ENCODE measurements at places on chromosomes 4 and X. TPM values are rescaled to one million over a fixed set of nuclear protein-coding genes. Genes with fewer than 3 reads are reported as not detected.
A peak's percentile ranks its signal among the peaks of the same experiment; 100 is the strongest.

DNA sequence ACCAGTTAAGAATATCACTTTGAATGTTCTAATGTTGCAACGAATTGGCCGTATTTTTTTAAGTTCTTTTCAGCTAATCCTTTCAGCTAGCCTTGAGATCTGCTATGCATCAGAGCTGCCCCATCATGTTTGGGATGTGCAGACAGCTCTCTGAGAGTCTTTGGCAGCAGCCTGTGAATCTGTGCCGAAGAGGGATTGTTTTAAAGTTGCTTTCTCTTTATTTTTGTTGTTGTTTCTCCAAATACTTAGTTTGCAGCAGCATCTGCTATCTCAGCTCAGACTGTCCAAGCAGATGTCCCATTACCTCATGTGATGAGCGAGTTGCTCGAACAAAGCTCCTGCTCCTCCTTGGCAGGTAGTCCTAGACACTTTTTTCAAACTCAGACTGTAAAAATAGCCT is 1002.5 kb upstream of the INTU start:
- no peak overlapping the region for H3K27ac ChIP-seq
- no peak for DNase-seq
- no peak overlapping the region for H3K4me3 ChIP-seq
- no peaks in the 10 kb centered on the region for H3K36me3 ChIP-seq

DNA sequence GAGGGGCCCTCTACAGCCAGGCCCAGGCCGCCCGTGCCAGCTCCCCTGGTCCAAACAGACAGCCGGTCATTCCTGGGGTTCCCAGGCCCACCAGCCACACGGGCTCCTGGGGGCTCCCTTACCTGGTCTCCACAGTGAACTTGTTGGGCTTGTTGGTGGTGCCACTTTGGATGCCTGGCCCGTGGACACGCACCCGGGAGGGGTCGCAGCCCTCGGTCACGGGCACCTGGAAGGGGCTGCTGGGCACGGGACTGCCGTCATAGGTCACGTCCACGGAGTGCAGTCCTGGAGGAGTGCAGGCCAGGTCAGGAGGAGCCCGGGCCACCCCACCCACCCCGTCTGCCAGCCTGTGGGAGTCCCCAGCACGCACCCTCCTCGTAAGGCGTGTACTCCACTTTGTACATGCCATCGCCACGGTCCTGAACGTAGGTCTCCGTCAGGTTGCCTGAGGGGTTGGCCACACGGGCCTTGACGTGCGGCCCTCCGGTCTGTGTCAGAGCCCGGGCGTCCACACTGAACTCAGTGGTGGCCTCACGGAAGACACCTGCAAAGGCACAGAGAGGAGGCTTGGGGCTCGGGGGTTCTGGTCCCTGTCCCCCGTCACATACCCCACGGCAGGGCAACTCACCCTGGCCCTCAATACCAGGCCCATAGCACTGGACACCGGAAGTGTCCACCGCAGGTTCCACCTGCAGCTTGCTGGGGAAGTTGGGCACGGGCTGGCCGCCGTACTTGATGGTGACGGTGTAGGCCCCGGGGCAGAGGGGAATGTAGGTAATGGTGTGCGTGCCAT is 14.9 kb downstream of the FLNA start:
- peaks cover 7% of the 10 kb centered on the region for H3K36me3 ChIP-seq
- DNase-seq = no peak
- no peak overlapping the region for H3K4me3 ChIP-seq
- no peak overlapping the region for H3K27ac ChIP-seq
- peaks cover 3% of the 10 kb centered on the region for H3K4me1 ChIP-seq
- no peaks in the 10 kb centered on the region for H3K27me3 ChIP-seq

- H3K27ac ChIP-seq = no peak overlapping the region
- H3K36me3 ChIP-seq = no peaks in the 10 kb centered on the region
- no peaks in the 10 kb centered on the region for H3K4me1 ChIP-seq
These were observed 219.0 kb upstream of the GIMD1 start for GRCh38 chr4:106587558-106587957.

DNA sequence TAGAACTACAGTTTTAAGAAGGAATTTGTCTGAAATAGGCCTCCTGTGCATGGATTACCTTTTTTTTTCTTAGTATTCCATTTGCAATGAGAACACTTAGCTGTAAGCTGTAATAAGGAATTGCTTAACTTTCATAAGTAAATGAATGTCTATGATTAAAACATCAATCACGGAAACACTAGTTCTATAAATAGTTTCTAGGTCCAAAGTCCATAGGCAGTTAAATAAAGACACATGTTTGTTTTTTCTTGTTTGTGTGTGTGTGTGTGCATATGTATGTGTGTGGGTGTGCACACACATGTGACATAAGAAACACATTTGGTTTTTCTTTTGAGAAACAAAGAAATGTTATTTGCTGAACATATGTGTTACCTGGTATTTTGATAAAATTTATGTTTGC is 11.2 kb downstream of the GPRIN3 start:
- no peak overlapping the region for H3K4me3 ChIP-seq
- H3K36me3 ChIP-seq = peaks cover 22% of the 10 kb centered on the region
- no peaks in the 10 kb centered on the region for H3K27me3 ChIP-seq
- H3K4me1 ChIP-seq = peaks cover 70% of the 10 kb centered on the region
- H3K27ac ChIP-seq = peak overlapping the region; percentile 76

GRCh38 chr4:165464376-165464775 is 85.6 kb downstream of the CPE start:
- H3K4me3 ChIP-seq = no peak overlapping the region
- H3K27me3 ChIP-seq = peaks cover 9% of the 10 kb centered on the region
- no peak for DNase-seq
- H3K4me1 ChIP-seq = no peaks in the 10 kb centered on the region
- no peaks in the 10 kb centered on the region for H3K36me3 ChIP-seq
- no peak overlapping the region for H3K27ac ChIP-seq

- DNase-seq = no peak
- no peak overlapping the region for H3K27ac ChIP-seq
- no peak overlapping the region for H3K4me3 ChIP-seq
- no peaks in the 10 kb centered on the region for H3K27me3 ChIP-seq
These were observed 78.4 kb downstream of the ITM2A start for GRCh38 chrX:79288733-79289132.

DNA sequence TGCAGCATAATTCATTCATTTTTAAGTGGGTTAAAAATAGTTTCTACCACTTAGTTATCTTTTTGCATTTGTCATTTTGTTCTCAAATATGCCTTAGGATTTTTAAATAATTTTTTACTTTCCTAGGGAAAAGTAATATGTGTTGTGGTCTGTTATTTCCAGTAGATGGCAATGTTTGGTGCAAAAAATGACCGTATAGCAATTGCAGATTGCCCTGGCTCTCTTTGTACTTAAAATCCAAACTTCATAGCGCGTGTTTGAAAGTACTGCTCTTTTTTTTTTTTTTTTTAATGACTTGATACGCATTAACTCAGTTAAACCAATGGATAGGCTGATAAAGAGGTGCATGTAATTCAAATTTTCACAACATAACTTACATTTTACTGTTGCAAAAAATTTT is 74.4 kb upstream of the RBMX start:
- H3K36me3 ChIP-seq = no peaks in the 10 kb centered on the region
- no peak for DNase-seq
- H3K27ac ChIP-seq = no peak overlapping the region
- no peaks in the 10 kb centered on the region for H3K27me3 ChIP-seq

DNA sequence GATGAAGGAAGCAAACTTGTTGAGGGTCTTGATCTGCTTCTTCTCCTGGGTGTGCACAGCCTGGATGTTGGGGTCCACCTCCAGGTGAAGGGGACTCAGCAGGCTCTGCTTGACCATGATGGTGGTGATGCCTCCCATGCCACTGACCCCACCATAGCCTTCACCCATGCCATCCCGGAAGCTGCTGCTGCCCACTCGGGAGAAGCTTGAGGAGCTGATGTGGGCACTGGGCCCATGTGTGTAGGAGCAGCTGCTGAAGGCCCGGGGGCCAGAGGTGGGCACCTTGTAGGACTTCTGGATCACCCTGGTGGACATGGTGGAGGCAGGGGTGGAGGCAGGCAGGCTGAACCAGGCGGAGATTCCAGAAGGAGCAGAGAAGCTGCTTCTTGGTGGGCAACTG is 432.7 kb upstream of the DIPK2B start:
- H3K4me1 ChIP-seq = no peaks in the 10 kb centered on the region
- peaks cover 2% of the 10 kb centered on the region for H3K36me3 ChIP-seq
- no peak overlapping the region for H3K27ac ChIP-seq
- DNase-seq = no peak
- peaks cover 9% of the 10 kb centered on the region for H3K27me3 ChIP-seq
- no peak overlapping the region for H3K4me3 ChIP-seq

- H3K4me1 ChIP-seq = peaks cover 42% of the 10 kb centered on the region
- peak; percentile 86 for DNase-seq
- H3K4me3 ChIP-seq = peak within 1 kb of the TSS; percentile 97
- no peaks in the 10 kb centered on the region for H3K27me3 ChIP-seq
These were observed at the start of gene TMSB4X for GRCh38 chrX:12974796-12975669. TSS of gene TMSB4X (plus strand) at chrX:12975110.

- H3K27me3 ChIP-seq = no peaks in the 10 kb centered on the region
- H3K4me1 ChIP-seq = no peaks in the 10 kb centered on the region
- no peak overlapping the region for H3K27ac ChIP-seq
- H3K36me3 ChIP-seq = no peaks in the 10 kb centered on the region
- no peak overlapping the region for H3K4me3 ChIP-seq
These were observed 224.0 kb upstream of the BMP3 start for GRCh38 chr4:80806472-80806871.

GRCh38 chrX:1468250-1468772 is 15.6 kb upstream of the ASMTL start:
- peaks cover 40% of the 10 kb centered on the region for H3K36me3 ChIP-seq
- peak; percentile 64 for DNase-seq
- H3K27ac ChIP-seq = peak overlapping the region; percentile 94
- H3K4me3 ChIP-seq = peak overlapping the region; percentile 59
- no peaks in the 10 kb centered on the region for H3K27me3 ChIP-seq
- H3K4me1 ChIP-seq = peaks cover 67% of the 10 kb centered on the region

DNA sequence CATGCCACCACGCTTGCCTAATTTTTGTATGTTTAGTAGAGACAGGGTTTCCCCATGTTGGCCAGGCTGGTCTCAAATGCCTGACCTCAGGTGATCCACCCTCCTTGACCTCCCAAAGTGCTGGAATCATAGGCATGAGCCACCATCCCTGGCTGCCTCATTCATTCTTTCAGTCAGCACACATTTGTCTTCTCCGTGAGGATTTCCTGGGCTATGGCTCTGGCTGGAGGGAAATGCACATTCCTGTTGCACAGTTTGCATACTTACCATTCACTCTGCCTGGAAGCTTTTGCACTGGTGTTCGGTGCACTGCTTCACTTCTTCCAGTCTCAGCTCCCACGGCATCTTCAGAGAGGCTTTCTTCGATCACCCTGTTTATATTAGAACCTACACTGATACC is 267.8 kb downstream of the STIM2 start:
- H3K27ac ChIP-seq = no peak overlapping the region
- no peaks in the 10 kb centered on the region for H3K27me3 ChIP-seq
- no peaks in the 10 kb centered on the region for H3K36me3 ChIP-seq
- no peak for DNase-seq

GRCh38 chr4:105965183-105965800 is 70.0 kb downstream of the NPNT start:
- DNase-seq = no peak
- no peaks in the 10 kb centered on the region for H3K4me1 ChIP-seq
- no peaks in the 10 kb centered on the region for H3K27me3 ChIP-seq
- H3K36me3 ChIP-seq = no peaks in the 10 kb centered on the region
- H3K4me3 ChIP-seq = no peak overlapping the region

- H3K27me3 ChIP-seq = peaks cover 5% of the 10 kb centered on the region
- H3K36me3 ChIP-seq = no peaks in the 10 kb centered on the region
These were observed 18.8 kb upstream of the AREG start for GRCh38 chr4:74426101-74426500.

GRCh38 chr4:8387615-8388527 is 52.7 kb downstream of the ACOX3 start:
- H3K36me3 ChIP-seq = no peaks in the 10 kb centered on the region
- H3K4me3 ChIP-seq = no peak overlapping the region
- no peak for DNase-seq
- no peaks in the 10 kb centered on the region for H3K4me1 ChIP-seq

DNA sequence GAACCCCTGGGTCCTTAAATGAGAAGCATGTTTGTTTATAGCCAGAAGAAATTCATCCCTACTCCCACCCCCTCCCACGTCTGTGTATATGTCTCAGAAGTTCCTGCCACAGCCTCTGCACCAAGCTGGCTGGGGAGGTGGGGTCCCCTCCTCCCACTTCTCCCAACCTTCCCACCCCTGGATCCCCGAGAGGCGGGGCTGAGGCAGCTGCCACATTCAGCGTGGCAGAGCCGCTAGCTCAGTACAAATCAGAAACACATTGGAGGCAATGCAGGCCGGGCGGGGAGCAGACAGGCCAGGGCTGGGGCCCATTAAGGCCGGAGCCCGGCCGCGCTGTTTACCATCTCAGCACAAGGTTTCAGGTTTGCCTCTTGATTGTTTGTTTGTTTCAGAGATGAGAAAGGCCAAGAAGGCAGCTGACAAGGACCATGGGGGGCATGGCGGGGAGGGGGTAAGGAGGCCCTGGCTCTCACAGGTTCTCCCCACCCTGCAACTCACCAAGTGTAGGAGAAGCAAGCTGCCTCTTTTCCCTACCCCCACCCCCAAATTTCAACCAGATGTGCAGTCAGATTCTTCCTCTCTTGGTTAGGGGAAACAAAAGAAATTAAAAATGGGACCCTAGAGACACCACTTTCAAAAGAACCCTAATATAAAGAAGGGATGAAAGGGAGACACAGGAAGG is 22.3 kb downstream of the PJA1 start:
- no peaks in the 10 kb centered on the region for H3K4me1 ChIP-seq
- DNase-seq = no peak
- H3K27me3 ChIP-seq = no peaks in the 10 kb centered on the region
- H3K36me3 ChIP-seq = no peaks in the 10 kb centered on the region

GRCh38 chr4:81611221-81611620 is 139.5 kb upstream of the RASGEF1B start:
- no peak overlapping the region for H3K27ac ChIP-seq
- peaks cover 10% of the 10 kb centered on the region for H3K4me1 ChIP-seq
- no peak overlapping the region for H3K4me3 ChIP-seq
- DNase-seq = no peak

- peaks cover 49% of the 10 kb centered on the region for H3K4me1 ChIP-seq
- H3K27ac ChIP-seq = peak within 1 kb of the TSS; percentile 97
- no peaks in the 10 kb centered on the region for H3K27me3 ChIP-seq
- peaks cover 16% of the 10 kb centered on the region for H3K36me3 ChIP-seq
- DNase-seq = peak; percentile 74
These were observed at the start of gene DAPP1 for GRCh38 chr4:99816545-99817308. TSS of gene DAPP1 (plus strand) at chr4:99816827. CDS start at chr4:99816914, 87 bp downstream.

MAP3K15 gene
- total RNA-seq = 0.30 TPM

PCYT1B gene
- 0.23 TPM for total RNA-seq

NXF2B gene
- total RNA-seq = not detected

RBM46 gene
- not detected for total RNA-seq

DGKK gene
- total RNA-seq = not detected

P2RY10 gene
- total RNA-seq = 77.4 TPM

FATE1 gene
- not detected for total RNA-seq

TSPAN7 gene
- total RNA-seq = not detected

XPNPEP2 gene
- total RNA-seq = 0.67 TPM

MAGEA6 gene
- not detected for total RNA-seq

USP51 gene
- 1.6 TPM for total RNA-seq

Data from activated naive CD8-positive, alpha-beta T cell treated with anti-CD3 and anti-CD28 coated beads, Interleukin-2, amount 10 ng/mL, durations not matched to agents 7 days and 5 days (primary cell).